ENCODE measurements at places on chromosomes 6 and 20.

DNA sequence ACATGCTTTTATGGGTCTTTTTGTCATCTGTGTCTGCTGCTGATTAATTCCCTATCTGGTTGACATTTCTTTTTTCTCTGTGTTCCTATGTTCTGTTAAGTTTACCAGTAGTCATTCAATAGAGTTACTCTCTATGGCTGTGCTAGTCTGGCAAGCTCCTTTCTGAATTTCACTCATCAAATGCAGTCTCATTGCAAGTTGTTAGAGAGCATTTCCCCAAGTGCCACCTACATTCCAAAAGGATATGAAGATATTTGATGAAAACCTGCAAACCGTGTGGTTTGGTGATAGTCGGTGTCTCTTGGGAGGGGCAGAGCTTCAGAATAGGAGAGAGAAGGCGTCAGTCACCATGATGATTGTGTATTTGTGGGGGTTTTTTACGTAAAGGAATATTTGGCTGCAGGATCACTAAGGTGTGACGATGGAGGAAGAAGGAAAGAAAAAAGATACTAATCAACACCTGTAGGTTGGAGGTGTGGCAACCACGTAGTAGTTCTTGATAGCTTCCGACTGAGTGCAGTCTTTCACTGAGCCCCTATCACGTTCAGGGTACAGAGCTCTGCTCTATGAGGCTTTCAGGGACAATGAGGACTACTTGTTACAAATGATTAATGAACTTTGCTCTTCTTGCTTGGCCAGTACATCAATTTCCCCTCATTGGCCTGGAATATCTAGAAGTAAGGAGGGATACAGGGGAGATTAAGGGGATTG lies 73.1 kb upstream of the TNFAIP3 start:
- DNase-seq = no peak

DNA sequence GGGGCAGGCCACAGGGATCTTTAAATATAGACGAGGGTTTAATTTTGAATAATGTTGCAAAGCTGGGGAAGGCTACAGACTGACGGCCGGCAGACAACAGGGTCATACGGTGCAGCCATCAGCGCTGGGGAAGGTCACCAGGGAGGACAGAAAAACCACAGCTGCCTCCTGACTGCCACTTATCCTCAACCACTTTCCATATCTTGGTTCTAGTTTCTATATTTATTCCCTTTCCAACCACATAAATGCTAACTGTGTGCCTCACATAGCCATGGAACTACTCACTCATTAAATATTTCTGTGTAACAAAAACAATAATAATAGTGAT lies 85.7 kb upstream of the AGPAT4 start:
- no peak for DNase-seq

- DNase-seq = no peak
Measured at GRCh38 chr20:49283176-49283702, 5.4 kb upstream of the ZNFX1 start.

- no peak for DNase-seq
Measured at GRCh38 chr6:3442431-3443220, 14.2 kb downstream of the SLC22A23 start.

- no peak for DNase-seq
Measured at GRCh38 chr6:7781240-7781639, 55.3 kb downstream of the BMP6 start.

DNA sequence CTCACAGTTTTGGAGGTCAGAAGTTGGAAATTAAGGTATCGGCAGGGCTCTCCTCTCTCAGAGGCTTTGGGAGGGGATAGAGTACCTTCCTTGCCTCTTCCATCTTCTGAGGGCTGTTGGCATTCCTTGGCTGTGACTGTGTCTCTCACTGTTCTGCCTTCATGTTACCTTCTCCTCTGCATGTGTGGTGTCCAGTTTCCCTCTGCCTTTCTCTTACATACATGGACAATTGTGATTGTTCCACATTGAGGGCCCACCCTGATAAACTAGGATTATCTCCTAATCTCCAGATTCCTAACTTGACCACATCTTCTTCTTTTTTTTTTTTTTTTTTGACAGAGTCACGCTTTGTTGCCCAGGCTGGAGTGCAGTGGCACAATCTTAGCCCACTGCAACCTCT lies 72.1 kb upstream of the SPACA1 start:
- no peak for DNase-seq

DNA sequence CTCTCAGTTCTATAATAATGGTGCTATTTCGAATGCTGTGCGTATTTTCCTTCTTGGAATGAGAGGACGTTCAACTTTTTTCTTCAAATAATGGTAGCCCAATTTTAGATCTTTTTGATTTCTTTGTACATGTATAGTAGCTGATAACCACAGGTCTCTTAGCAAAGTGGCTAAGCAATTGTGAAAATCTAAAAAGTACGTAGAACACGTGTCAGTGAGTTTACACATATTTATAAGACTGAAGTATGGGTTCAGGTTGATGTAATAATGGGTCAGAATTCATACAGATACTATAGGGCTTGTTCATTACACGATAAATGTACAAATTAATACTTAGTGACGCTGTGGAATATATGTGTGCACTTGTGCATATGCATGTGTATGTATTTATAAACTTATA lies 1.3 kb downstream of the SMIM13 start:
- DNase-seq = no peak

- peak; percentile 5 for DNase-seq
Measured at GRCh38 chr6:77173472-77174074, 289.7 kb downstream of the HTR1B start.

DNA sequence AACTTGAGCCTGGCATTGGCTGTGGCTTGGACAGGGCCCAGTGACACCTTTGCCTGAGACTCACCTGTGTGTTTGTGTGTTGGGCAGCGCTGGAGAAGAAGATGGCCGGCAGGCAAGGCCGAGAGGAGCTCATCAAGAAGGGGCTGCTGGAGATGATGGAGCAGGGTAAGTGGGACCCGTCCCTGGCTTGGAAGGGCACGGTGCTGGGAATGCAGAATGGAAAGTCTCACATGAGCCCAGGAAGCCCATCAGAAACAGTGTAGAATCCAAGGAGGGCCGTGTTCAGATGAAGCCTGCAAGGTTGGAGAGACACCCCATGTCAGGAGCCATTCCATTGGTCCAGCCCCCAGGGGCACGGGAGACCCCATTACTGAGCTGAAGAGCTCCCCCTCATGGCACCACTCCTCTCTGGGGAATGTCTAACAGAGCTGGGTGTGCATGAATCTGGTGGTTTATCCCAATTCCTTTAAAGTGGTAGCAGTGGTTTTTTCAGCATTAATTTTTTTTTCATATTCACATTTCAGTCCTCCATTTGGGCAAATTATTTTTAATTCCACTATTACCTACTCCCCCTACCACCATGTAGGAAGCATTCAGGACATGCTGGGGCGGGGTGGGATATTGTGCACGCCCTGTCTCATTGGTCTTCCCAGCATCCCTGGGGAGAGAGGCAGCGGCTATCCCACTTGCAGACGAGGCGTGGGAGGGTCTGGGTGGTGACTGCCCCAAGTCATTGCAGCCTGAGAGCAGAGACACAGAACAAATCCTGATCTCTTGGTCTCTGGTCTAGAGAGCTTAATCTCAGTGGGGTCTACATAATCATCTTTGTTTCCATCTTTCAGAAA lies 143.6 kb downstream of the PHACTR3 start:
- no peak for DNase-seq

- DNase-seq = no peak
Measured at GRCh38 chr20:4014031-4014474, 1.3 kb downstream of the RNF24 start.

GRCh38 chr20:17617868-17618672 lies 48.2 kb downstream of the DSTN start:
- no peak for DNase-seq

DNA sequence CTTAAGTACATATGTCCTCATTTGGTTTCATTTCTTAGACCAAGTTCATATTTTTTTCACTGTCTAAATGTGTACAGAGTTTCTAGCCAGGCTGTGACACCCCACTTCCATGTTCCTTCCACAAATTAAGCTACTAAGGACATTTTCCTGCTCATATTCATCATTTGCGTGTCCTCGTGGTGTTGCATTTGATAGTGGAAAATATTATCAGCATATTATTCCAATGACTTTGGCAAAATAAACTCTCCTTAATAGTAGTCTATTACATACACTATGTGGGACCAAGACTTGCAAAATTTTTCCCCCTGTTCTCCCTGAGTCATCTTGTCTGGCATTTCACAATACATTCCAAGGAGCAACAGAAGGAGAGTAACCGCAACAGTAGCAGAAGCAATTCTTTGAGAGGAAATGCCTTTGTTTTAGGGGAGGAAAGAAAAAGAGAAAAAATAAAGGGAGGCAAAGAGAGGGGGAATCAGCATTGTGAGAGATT lies 599.2 kb downstream of the COL12A1 start:
- no peak for DNase-seq

GRCh38 chr6:73062130-73062529 lies 163.2 kb downstream of the KHDC1L start:
- no peak for DNase-seq

DNA sequence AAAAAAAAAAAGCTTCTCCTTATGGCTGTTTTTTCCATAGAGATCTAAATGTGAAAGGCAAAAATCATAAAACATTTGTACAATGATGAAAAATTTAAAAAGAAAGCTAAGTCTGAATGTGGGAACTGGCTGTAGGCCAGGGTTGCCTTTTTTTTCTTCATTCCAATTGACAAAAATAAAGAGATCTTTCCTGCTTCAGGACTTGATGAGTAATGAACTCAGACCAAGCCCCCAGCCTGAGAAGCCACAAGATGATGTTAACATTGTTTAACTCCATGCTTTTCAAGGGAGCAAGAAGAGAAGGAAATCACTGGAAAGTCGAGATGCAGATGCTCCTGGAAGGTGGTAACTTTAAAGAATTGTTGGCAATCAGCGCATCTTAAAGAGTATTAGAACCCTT lies 41.4 kb downstream of the TRMT6 start:
- no peak for DNase-seq

DNA sequence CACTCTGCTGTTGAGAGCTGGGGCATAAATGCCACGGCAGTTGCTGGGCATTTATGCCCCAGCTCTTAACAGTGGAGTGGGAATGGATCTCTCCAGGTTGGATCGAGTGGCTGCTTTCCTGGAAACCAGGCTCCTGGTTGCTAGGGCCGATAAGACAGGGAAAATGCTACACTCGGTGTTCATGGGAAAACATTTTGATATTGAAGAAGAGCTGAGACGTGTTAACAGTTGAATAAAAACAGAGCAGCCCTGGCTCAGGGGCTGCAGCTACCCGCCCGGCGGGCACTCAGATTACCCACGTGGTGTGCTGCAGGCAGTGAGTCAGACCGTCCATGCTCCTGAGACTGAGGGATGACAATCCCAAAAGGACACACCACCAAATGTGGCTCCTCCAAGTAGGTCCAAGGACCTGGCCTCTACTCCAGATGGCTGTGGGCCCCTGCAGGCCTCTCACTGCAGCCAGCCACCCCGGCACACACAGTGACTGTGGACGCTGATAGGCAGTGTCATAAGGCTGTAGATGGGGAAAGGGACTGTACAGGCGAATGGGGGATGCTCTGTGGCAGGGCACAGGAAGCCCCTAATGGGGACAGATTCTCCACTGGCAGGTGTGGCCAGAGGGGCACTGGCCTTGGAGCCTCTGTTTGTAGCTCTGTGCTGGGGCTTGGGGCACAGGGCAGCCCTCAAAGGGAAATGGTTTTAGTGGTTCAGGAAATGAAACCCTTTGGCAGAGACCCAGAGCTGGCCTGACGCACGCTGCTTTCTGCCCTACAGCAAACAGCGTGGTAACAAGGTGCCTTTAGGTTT lies 237.8 kb downstream of the LY86 start:
- DNase-seq = no peak

DNA sequence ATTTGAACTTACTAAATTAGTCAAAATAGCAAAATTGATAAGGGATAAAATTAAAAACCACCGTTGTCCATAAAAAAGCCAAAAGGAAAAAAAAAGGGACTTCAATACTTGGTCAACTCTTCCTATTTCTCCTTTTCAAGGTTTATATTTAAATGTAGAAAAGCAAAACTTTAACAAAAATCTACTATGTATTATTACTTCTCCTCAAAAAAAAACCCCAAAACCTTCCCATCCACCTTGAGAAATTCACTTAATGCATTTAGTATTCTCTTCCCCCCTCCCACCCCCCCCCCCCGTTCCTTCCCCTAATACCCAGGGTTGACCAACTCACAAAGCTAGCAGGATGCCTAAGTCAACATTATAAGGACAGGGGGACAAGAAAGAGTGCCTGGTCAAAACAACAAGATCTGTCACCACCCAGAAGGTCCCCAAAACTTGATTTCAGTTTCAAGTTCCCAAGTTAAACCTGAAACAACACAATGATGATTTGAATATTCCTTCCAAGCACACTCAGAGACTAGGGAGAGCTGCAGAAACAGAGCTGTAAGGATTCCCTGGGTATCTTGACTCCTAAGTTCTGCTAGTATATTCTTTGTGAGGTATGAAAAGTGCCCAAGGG lies 14.6 kb downstream of the GMDS start:
- no peak for DNase-seq

DNA sequence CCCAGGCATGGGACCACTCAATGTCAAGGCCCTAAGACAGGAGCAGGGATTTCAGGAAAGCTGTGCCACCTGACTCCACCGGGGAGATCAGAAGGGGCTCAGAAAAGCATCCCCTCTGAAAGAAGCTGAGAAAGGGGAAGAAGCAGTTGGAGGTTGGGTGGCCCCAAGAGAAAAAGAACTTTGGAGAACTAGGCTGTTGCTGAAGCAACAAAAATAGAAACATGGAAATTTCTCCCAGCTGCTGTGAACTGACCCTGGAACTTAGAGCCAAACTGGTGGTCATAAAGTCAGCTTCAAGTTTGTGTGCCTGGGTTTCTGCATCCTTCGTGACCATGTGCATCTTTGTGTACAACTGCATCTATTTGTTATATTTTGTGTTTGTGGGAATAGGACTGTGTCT lies 534.5 kb downstream of the MAFB start:
- no peak for DNase-seq

DNA sequence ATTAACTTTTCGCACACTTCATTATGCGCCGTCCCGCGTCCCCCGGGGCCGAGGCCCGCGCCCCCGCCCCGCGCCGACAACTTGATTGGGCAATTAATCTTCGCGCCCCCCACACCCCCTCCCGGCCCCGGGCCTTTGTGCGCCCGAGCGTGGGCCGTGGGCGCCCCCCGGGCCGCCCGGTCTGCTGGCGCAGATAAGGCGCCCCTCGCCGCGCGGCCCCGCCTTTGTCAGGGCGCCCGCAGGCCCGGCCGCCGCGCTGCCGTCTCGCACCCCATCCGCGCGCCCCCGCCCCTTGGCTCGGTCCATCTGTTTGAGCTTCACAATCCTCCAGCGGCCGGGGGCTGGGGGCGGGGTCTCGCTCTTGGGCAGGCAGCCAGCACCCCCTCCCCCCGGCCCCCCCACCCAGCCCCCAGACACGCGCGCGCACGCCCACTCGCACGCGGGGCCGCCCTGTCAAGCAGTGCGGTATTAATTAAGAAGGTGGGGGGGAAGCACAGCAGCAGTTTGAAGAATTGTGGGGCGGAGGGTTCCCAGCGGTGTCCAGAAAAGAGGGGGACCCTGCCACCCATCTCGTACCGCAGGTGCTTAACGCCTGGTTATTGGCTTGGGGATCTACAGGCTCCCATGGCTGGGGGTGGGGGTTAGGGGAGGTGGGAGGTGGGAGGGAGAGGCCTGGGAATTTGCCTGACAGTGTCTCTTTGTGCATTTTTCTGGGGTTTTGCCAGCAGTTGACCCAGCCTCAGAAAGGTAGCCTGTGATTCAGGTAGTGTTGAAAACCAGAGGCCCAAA lies 34.6 kb upstream of the SCRT2 start:
- no peak for DNase-seq
